ENCODE measurements at places on chromosomes 5 and 9. TPM values are rescaled to one million over a fixed set of nuclear protein-coding genes. Genes with fewer than 3 reads are reported as not detected.

- DNase-seq, result no peak
These were observed 44.5 kb downstream of the PLPP7 start for GRCh38 chr9:131333771-131334628.

DNA sequence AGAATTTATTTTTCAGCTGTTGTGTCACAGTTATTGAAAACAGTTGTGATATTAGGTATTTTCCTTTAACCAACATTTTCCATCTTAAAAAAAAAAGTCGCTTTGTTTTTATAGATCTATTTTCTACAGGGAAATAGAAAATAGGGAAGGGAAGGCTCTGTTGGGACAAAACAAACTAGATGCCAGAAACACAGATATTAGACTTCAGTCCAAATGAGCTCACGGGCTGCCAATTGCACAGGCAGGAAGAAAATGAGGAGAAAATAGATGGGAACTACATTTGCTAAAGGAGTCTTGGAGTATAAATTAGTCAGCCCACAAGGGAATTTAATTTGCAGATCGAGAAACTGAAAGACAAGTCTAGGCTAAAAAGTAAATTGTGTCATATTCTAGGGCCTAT is 21.4 kb upstream of the ISOC1 start:
- no peak for DNase-seq

GRCh38 chr5:157818368-157818767 is 40.6 kb downstream of the CLINT1 start:
- DNase-seq, result no peak

GRCh38 chr5:55407059-55407684 is 99.4 kb downstream of the MTREX start:
- no peak for DNase-seq

GRCh38 chr9:135183528-135184180 is 96.2 kb downstream of the OLFM1 start:
- DNase-seq, result no peak

LURAP1L gene
- total RNA-seq, result 1.7 TPM

DNA sequence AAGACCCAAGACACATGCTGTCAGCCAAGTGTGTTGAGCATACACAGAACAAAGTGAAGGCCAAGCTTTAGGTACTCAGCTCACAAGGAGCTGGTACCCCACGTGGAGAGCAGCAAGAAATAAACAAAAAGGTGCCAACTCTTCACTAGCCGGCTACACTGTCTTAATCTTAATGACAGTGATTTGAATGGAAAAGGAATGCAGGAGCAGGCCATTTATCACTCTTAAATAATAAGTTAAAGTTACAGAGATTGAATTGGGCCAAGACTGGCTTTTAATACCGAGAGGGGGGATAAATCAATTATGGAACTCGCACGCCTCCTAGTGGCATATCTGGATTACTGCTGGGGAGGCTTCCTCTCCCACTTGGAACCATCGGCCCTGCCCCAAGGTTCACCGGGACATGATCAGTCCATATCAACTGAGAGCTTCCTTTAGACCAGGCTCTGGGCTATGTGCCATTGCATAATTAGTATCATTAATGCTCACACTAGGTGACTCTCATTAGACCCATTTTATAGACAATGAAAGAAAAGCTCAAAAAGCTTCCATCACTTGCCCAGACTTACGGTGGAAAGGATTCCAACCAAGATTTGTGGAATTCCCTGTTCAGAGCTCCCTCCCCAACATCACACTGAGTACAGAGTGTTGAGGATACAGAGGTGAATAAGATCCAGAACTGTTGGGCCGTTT is 94.0 kb downstream of the ACTL7B start:
- DNase-seq, result peak; percentile 60

SPINK4 gene
- total RNA-seq, result not detected

IFNA17 gene
- total RNA-seq, result not detected

DNA sequence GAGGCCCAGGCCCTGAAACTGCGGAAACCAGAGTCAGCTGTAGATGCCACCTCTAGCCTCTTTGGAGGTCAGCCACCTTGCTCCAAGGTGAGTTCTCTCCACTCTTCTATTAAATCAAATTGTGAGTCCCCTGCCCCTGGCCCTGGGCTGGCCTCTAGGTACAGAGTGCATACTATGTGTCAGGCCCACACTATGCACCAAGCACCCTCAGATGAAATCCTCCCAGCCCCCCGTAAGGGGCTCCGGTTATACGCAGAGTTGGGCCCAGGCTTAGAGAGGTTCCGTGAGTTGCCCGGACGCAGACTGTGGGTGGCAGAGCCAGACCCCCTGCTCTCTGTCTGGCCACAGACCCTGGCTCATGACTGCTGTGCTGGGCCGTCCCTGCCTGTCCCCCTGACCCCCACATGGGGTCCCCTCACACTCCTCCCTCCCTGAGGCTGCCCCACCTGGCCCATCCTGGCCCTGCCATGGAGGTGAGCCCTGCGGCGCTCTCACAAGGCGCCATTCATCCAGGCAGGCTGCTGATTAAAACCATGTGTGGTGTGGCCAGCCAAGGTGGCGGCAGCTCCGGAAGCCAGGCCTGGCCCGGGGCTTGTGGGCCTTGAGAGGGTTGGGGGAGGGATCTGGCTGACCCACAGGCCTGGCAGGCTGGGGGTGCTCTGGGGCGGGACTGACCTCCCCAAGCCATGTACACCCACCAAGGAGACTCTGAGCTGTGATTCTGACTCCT is 65.5 kb upstream of the SYNPO start:
- DNase-seq, result no peak

DNA sequence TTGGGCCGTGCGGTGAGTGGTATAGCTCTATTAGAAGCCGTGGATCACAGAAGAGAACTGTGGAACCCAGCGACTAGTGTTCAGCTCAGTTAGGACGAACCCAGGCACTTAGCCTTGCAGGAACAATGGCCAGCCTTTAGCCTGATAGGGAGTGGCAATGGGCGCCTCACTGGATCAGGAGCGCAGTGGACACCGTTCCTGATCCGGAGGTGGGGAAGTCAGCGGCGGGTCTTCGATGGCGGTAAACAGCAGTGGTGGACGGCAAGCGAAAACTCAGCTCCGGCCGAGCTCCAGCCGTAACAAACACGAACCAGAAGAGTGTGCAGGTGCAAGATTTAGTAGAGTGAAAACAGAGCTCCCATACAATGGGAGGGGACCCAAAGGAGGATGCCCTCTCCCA is 340.0 kb downstream of the TLE4 start:
- DNase-seq, result no peak

DNA sequence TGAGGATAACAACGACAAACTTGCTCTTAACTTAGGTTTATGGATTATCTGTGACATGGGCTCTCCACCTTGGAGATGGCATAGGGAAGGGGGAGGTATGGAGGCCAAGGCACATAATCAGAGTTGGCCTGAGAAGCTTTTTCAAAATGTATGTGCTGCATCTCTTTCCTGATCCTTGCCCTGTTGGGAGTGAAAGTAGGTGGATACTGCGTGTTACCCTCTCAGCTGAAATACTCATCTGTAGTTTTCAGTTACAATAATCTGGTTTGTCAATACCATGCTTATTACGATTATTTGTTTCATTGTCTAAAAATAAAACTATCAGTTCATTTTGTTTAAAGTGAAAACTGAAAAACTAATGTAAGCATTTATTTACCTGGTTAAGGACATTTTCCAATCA is 86.7 kb downstream of the SLC44A1 start:
- DNase-seq, result no peak

DNA sequence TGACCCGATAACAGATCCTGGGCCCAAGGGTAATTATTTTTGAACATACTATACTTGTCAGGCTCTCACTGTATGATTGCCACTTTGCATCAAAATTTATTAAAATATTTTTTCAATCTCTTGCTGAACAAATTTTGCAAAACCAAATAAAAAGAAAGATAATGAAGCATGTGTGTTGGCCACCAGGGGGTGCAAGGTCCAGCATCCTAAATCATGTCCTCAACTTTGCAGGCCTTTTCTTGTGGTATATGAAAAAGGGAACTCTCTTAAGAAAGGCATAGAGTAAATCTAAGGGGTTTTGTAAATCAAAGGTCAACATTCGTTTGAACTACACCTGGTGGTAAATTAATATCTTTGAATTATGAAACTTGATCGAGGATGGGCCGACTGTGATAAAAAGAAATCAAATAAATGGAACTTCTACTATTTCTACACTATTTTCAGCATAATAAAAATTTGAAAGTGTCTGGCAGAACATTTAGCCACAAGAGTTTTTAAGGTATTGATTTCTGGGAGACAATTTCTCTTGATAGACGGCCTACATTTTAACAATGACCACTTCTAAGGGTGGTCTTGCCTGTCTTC is 676.5 kb downstream of the DMRTA1 start:
- no peak for DNase-seq

PCAT7 gene
- total RNA-seq, result not detected

MAST4 gene
- 54.9 TPM for total RNA-seq

RANBP17 gene
- 3.8 TPM for total RNA-seq

DNA sequence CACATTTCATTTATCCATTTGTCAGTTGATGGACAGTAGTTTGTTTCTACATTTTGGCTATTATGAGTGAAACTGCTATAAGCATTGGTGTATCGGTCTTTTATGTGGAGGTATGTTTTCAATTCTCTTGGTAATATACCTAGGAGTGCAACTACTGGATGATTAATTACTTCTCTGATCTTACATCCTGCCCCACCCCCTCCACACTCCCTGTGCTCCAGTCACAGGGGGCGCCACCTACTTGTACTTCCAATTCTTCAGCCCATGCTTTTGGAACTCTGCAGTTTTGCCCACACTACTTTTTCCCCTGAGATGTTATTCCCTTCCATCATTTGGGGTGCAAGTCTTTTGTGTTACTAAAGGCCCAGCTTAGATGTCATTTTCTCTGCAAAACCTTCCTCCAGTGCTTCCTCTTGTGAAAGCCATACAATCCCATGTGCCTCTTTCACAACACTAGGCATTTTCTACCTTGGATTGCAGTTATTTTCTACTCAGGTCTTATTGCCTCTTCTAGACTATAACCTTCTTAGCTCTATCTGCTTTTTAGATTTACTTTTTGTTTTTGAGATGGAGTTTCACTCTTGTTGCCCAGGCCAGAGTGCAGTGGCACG is 42.1 kb downstream of the SEC61B start:
- no peak for DNase-seq

GRCh38 chr5:136073714-136074529 is 45.1 kb downstream of the TGFBI start:
- DNase-seq, result no peak

GRCh38 chr5:133421806-133422205 is 190.5 kb downstream of the FSTL4 start:
- no peak for DNase-seq

TLE1 gene
- total RNA-seq, result 9.8 TPM

NCBP1 gene
- total RNA-seq, result 19.7 TPM

GRCh38 chr5:87411973-87412629 is 629 bp downstream of the CCNH start:
- no peak for DNase-seq

- no peak for DNase-seq
These were observed 480.0 kb upstream of the C9orf72 start for GRCh38 chr9:28053096-28053777.

- no peak for DNase-seq
These were observed 50.3 kb upstream of the PSD2 start for GRCh38 chr5:139745132-139745799.

DNA sequence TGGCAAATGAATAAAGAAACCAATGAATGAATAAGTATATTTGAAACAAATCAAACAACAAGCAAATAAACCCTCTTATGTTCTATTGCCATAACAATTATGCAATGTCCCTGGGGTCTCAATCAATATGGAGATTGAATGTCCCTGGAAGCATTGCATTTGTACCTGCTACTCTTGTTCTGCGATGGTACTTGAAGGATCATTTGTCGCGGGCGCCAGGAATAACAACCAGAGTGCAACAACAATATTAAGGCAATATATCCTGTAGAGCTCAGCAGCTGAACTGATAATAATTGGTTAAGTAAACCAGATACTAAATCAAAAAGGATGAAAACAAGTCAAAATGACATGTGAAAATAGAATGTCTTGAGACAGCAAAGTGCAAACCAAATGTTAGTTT is 1001.9 kb upstream of the NUDT12 start:
- DNase-seq, result no peak

DNA sequence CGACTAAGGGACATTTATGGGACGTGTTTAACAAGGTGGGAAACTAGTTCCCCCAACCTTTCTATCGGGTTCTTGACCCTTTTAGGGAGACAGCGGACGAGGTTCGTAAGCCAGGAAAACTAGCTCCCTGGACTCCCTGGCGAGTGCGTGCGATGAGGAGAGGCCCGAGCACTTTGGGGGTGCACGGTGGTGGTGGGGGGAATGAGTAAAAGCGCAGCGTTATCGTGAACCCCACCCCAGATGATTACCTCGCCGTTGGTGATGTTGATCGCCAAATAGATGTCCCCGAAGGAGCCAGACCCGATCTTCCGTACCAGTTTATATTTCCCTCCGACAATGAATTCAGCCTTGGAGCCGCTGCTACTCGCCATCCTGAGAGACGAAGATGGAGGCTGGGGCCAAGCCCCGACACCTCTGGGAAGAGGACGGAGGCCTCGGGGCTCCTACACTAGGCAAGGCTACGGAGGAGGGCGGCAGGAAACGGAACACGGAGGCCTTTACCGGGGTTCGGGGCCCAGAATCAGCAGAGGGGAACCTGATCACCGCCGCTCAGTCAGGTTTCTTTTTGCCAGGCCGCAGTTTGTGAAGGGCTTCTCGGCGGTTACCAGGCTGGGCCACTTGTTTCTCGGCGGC is 529 bp downstream of the CSNK1A1 start:
- no peak for DNase-seq

DNA sequence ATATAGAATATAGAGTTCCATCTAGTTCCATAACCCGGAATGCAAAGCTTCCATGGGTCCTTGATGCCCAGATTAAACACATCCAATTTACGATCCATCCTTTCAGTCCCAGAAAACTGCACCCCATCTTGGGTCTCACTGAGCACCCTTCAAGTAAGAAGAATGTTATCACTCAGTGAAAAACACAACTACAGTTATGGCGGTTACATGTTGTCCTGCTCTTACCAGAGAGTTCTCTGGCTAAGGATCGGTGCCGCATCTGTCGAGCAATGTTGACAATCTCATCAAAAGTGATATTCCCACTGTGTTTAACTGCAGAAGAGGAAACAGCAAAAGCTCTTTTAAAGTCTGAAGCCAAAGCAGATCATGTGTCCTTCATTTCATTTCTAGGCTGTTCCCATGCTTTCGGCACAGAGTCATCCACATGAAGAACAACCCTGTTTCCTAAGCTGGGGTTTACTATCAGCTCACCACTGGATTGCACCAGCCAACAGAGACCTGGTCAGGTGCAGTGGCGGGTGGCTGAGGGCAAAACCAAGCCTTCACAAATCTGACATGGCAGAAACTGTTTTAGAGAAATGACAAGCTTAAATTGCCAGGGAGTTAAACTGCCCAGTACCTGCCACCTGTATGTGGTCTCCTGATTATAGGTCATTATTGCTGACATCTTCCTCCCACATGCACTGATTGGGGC is 2.9 kb downstream of the RPL12 start:
- no peak for DNase-seq

GRCh38 chr9:2741441-2742158 is 24.3 kb downstream of the KCNV2 start:
- DNase-seq, result no peak

SHISAL2B gene
- total RNA-seq, result not detected

- no peak for DNase-seq
These were observed 206.9 kb downstream of the PTTG1 start for GRCh38 chr5:160628619-160628968.

GRCh38 chr5:6395102-6395445 is 16.7 kb upstream of the MED10 start:
- DNase-seq, result no peak

Data from heart left ventricle (tissue), 16 donors.